ENCODE measurements at places on chromosomes 11 and 22.

DNA sequence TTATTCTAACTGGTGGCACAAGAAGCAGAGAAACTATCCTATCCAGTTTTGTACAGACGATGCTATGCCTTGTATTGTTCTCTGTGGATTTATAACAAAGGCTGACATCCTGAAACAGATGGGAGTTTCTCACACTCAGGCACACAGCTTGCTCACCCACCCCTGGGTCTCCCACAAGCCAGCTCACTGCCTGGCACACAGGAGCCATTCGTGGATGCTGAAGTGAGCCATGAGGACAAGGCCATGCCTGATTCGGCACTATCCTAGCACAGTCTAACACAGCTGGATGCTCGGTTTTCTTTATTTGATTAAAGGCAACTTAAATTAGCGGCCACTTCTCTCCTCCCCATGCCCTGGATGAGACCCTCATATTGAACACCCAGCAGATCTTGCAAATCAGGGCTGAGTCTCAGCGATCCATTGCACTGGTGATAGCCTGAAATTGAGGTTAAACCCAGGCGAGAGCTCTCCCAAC, 25.7 kb upstream of the TMPRSS4 start:
- no peak for DNase-seq

GRCh38 chr11:2651826-2652271, 47.9 kb downstream of the KCNQ1OT1 start:
- no peak for DNase-seq

- no peak for DNase-seq
These were observed 10.2 kb downstream of the SMTN start for GRCh38 chr22:31091106-31091975.

- peak; percentile 84 for DNase-seq
These were observed 27.7 kb upstream of the PPP2R1B start for GRCh38 chr11:111793863-111794262.

GRCh38 chr11:76250520-76251225, 44.4 kb upstream of the WNT11 start:
- no peak for DNase-seq

DNA sequence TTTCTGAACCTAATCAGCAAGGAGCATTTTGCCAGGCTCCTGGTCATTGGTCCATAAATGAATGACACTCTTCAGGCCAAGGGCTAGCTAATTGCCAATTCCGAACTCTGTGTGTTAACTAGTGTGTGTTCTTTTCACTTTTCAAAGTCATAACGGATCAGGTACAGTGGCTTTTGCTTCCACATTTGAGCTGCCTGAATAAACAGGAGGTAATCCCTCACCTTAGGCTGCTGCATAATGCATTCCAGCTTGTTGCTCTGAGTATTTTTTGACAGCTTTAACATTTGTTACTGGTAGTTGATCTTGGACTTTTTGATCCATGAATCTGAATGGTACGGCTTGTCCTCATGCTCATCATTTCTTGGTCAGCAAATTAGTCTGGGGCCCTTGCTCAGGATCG, 485.1 kb downstream of the CNTN5 start:
- DNase-seq: no peak

GRCh38 chr11:134066943-134067885, 1.7 kb upstream of the JAM3 start:
- DNase-seq: no peak

- no peak for DNase-seq
These were observed 7.1 kb downstream of the TBX1 start for GRCh38 chr22:19767427-19768341.

- no peak for DNase-seq
These were observed 59.5 kb upstream of the SEZ6L start for GRCh38 chr22:26109686-26110315.

DNA sequence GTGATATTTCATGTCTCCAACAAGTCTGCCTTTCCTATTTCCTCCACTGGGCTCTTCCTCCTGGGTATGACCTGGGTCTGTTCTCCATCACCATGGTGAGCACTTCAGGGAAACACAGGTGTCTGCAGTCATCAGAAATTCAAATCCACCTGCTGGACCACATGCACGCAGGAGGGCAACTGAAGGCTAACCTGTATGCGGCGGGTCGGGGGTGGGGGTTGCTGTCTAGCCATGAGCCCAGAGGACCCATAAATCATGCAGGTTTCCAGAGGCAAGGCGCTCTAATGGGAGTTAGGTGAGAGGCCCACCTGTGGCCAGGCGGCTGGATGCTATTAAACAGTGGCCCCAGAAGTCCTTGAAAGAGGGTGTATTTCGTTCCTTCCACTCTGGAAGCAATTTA, 11.1 kb upstream of the PAMR1 start:
- DNase-seq: no peak

GRCh38 chr22:26436903-26437515, 7.9 kb downstream of the ASPHD2 start:
- DNase-seq: no peak

- DNase-seq: no peak
These were observed 9.9 kb upstream of the AIFM3 start for GRCh38 chr22:20957102-20957682.

GRCh38 chr11:124080327-124081001, 34.8 kb upstream of the VWA5A start:
- DNase-seq: no peak

GRCh38 chr11:66747480-66747879, 18.5 kb upstream of the SPTBN2 start:
- DNase-seq: no peak

DNA sequence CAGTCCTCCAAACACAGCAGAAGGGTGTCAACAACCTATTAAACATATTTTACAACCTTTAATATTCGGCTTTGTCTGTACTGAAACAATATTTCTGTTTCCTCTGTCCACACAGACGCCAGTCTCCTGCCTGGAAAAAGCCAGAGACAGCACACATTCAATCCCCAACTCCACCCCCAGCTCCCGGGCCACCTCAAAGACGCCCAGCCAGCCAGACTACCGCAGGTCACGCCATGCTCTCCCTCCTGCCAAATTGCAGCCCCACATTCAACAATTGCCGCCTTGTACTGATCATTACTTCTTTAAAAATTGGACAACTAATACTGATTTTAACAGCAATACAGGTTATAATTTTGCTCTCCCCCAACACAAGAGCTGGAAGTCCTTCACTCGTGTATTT, 1.2 kb downstream of the SERGEF start:
- DNase-seq: no peak

- no peak for DNase-seq
These were observed 43.2 kb downstream of the KCNQ1 start for GRCh38 chr11:2488004-2488403.

GRCh38 chr11:724778-725386, 18.9 kb downstream of the EPS8L2 start:
- DNase-seq: no peak

- no peak for DNase-seq
These were observed 577 bp upstream of the DKK3 start for GRCh38 chr11:12008790-12009616.

- no peak for DNase-seq
These were observed 68.7 kb upstream of the GDPD4 start for GRCh38 chr11:77370217-77370616.

DNA sequence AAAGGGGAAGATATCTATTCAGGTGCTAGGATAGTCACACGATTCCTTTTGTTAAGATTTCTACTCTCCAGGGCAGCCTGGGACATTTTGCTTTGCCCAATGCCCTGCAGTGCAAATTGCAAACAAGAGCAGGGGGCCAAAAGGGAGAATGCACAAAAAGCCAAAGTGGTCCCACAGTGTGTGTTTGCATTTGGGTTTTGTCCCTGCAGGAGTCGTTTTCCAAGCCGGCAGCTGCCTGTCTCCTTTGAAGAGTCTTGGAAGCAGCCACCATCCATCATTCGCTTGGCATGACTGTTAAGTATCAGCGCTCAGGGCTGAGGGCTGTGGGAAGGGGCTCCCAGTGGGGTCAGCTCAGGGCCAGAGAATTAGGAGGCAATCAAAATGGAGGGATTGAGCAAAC, 184.7 kb downstream of the MIAT start:
- no peak for DNase-seq

GRCh38 chr11:9639985-9640384, 23.9 kb upstream of the SWAP70 start:
- no peak for DNase-seq

DNA sequence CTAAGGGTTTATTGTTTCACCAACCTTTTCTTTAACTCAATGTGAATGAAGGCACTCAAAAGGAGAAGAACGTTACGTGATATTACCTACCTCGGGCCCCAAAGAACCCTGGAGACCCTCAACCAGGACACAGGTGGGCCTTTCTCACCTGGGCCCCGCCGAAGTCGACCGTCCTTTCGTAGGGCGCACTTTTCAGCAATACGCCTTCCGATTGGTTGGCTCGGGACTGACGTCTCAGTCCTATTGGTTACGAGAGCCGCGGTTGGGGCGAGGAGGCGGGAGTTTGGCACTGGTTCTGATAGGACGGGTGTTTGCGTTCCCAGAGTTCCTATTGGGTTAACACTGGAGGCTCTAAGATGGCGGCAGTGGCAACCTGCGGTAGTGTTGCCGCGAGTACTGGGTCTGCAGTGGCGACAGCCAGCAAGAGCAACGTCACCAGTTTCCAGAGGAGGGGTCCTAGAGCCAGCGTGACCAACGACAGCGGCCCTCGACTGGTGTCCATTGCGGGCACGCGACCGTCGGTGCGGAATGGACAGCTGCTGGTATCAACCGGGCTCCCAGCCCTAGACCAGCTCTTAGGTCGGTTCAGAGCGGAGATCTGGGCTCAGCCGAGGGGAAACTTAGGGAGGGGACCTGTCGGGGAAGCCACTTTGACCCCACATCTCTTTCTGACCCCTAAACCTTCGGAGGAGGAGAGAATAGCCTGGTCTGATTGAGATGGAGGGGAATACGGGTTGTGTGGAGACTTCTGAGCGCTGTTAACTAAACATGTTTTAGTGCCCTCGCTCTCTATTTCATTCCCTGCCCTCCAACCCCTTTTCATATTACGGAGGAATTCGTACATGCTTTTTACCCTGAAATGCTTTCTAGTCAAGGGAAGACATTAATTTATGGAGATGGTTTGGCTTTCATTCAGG, at the start of the genes ELP4 and IMMP1L:
Gene ELP4, plus strand, starts transcription at position 339 of the 917 bp plus-strand sequence. Its CDS starts 18 bp downstream, at position 357.
Gene IMMP1L, minus strand, starts transcription at position 194 of the 917 bp plus-strand sequence. CDS start 46,346 bp downstream, outside the sequence.
- peak; percentile 97 for DNase-seq

- no peak for DNase-seq
These were observed 38.6 kb downstream of the TRMU start for GRCh38 chr22:46373921-46374662.

- DNase-seq: no peak
These were observed 4.2 kb downstream of the LGALS1 start for GRCh38 chr22:37679670-37680069.

GRCh38 chr11:107956543-107956942, 28.3 kb downstream of the RAB39A start:
- DNase-seq: peak; percentile 19

Measured in NCI-H446 treated with DMSO at 0.1 percent for 48 hours (cell line).